ENCODE measurements at places on chromosomes 11 and 22.
A peak's percentile ranks its signal among the peaks of the same experiment; 100 is the strongest.

- DNase-seq = no peak
Measured at GRCh38 chr11:34655335-34656008, 34.6 kb downstream of the EHF start.

DNA sequence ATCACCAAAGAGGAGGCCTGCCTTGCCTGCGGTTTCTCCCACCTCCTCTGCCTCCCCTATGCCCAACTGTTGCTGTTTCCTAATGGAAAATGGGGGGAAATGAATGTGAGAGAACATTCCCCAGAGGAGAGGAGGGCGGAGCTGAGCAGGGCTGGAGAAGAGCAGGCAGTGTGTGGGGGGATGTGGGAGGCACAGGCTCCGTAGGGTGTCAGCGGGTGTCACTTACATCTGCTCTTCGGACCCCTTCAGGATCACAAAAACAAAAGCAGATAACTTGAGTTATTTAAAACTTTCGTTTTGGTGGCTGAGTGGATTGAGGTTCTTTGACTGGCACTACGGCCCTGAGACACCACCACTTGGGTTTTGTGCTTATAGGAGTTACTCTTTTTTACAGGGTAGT lies 93.8 kb downstream of the CEP164 start:
- DNase-seq = no peak

DNA sequence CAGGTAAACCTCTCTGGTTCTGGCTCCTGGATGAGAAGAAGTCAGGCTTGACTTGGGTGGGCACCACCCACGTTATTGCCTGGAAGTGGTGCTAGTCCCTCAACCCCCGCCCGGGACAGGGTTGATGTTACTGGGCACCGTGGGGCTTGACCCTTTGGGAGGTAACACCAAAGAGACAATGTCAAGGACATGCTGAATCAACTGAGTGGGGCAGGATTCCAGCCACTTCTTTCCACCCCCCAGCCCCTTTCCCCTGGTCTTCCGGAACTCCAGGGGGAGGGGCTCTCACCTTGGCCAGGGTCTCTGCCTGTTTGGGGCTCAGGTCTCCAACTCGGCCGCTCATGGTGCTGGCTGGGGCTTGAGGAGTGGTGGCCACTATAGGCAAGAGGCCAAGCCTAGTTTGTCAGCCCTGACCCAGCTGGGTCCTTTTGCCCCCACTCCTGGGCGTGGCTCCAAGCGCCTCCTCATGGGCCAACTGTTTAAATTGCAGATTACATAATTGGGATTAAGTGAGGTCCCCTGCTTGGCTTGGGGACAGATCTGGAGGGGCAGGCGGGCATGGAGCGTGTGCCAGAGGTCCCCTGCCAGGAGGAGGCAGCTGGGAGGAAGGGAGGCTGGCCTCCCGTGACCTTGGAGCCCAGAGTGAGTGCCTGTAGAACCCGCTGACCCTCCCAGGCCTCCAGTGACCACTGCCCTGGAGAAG lies at the start of gene SEC14L3:
Gene SEC14L3, minus strand, starts transcription at position 402 of the 703 bp plus-strand sequence. Its CDS starts 59 bp downstream, at position 343.
- no peak for DNase-seq

DNA sequence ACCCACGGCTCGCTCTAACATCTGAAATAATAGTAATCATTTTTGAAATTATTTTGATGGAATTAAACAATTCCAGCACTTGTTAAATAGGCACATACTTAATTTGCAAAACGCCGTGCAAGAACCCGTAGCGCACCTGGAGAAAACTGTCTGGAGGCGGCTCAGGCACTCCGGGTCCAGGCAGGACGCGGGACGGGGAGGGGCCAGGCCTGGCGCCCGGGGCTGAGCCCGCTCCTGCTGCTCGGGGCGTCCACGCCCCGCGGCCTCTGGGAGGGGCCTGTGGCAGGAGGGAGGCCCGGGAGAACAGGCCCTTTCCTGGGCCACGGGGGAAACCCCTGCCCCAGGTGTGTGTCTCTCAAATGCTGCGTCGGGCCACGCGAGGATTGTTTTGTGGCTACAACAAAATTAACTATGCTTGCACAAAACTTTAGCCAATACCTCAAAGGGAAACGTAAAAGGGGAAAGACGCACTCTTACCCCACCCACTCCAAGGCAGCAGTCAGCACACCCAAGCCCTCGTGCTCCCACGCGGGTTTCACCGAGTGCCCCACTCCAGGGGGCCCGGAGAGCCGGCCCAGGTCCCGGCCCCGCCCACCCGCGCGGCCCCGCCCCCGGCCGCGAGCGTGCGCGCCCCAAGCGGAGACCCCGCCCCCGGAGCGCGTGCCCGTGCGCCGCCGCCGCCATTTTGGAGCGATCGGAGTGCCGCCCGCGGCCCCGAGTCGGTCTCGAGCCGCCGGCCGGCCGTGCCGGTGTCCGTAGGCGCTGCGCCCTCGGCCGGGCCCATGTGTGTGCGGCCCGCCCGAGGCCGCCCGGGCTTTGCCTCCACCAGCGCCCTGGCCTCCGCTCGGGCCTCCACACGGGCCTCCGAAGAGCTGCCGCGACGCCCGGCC lies at the start of gene PPP6R2:
Gene PPP6R2, plus strand, starts transcription at position 677 of the 890 bp plus-strand sequence. CDS start 50,582 bp downstream, outside the sequence.
- peak; percentile 73 for DNase-seq

GRCh38 chr11:47626234-47626633 lies 16.1 kb downstream of the MTCH2 start:
- DNase-seq = no peak

- no peak for DNase-seq
Measured at GRCh38 chr11:122556605-122557004, 98.9 kb upstream of the UBASH3B start.

GRCh38 chr22:50367778-50368500 lies 24.8 kb downstream of the PPP6R2 start:
- no peak for DNase-seq

GRCh38 chr11:62421996-62422395 lies 3.2 kb downstream of the SCGB1A1 start:
- no peak for DNase-seq

- no peak for DNase-seq
Measured at GRCh38 chr11:74505911-74506310, 12.4 kb upstream of the LIPT2 start.

GRCh38 chr11:47000033-47000432 lies 63.5 kb downstream of the CSTPP1 start:
- no peak for DNase-seq

DNA sequence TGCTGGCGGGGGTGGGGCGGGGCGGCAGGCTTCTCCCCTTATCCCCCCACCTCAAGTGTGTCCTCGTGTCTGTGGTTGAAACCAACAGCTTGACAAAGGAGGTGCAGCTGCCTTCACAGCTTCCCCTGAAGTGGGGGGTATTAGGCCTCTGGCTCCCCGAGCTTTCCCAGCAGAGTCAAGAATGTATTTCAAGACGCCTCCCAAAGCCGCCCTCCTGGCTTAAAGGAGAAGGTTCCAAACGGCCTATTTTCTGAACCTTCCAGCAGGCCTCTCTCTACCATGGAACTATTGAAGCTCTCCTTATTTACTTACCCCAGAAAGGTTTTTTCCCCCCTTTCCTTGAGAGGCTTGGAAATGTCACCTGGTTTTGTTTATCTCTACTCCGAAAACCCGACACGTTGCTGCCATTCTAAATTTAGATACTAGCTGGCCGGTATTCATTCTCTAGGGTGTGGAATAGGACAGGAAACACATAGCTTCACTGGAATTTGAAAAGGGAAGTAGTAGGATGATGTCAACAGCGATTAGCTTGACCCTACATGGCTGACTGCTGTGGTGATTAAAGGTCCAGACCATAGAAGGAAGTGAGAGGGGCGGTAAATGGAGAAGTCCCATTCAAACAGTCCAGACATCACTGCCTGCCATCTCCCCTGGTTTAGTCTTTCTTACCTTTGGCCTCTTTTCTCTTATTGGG lies 671 bp upstream of the PICALM start:
- DNase-seq = no peak

- no peak for DNase-seq
Measured at GRCh38 chr22:50703726-50704509, 31.3 kb downstream of the SHANK3 start.

DNA sequence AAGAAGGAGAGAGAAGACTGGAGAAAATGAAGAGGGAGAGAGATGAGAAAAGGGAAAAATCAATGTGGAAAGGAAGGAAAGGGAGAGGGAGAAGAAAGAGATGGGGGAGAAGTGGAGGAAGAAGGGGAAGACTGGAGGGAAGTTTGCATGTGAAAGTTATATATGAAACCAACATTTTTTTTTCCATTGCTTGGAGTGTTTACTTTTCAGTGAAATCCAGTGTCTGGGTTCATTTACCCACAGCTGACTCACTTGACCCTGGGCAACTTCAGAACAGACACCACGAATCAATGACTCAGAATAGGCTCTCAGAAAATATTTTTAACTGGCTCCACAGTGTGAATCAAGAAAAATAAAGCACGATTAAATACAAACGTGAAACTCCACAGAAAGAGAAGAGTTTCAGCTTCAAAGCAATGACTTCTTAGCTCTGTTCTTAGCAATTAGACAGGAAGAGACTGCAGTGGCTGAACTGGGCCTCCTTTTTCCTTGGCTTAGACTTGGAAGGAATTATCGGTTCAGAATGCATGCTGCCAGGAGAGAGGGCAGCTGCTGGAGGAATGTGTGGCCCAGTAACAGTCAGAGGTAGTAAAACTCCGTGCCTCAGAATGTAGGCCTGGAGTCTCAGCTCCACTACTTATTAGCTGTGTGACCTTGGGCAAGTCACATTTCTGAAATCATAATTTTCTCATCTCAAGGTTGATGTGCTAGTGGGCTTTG lies 237.5 kb downstream of the MIAT start:
- no peak for DNase-seq

DNA sequence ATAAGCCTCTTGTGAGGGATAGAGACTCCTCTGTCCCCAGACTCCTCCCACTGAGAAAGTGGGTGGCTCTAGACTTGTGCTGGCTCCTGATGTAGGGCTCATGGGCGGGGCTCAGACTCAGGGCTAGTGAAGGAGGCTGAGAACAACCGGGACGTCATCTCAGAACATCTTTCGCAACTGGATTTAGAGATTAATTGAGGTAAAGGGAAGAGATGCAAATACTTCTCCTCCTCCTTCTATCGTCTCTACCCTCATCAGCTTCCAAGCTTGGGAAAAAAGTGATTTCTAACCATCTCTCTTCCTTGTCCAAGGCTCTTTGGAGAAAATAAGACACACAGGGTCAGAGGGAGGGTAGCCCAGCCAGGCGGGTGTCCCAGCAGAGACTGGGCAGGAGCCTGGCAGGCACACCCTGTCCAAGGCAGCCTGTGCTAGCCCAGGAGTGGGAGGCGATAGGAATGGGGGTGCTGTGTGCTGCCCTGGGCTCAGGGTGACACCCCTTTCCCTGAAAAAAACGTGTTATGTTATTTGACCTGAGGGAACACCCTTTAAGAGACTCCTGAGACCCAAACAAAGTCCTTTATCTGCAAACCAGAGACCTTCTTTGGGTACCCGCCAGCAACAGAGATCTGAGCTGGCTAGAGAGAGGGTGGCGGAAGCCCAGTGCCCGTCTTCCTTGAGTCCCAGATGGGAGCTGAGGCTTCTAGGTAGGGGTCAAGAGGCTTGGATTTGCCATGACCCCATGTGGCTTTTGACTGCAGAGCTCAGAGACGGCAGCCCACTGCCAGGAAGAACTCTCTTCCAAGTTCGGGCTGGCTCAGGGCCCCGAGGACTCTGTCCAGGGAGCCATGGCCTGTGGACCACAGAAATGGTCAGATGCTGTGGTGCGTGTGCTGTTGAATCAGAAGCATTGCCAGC lies 160.9 kb downstream of the ADAMTS15 start:
- DNase-seq = no peak

GRCh38 chr11:35905646-35906276 lies 38.1 kb upstream of the LDLRAD3 start:
- DNase-seq = no peak

GRCh38 chr11:117318738-117319137 lies 2.7 kb upstream of the BACE1 start:
- no peak for DNase-seq

GRCh38 chr11:132217856-132218255 lies 847.4 kb downstream of the NTM start:
- DNase-seq = no peak

- no peak for DNase-seq
Measured at GRCh38 chr11:122853971-122854446, 15.7 kb downstream of the CRTAM start.
